Osteoblast (primary cell): ENCODE measurements at places on chromosomes 12 and 14. TPM values are rescaled to one million over a fixed set of nuclear protein-coding genes. Genes with fewer than 3 reads are reported as not detected.

- peak overlapping the region; percentile 43 for H3K27ac ChIP-seq
- H3K27me3 ChIP-seq, result no peaks in the 10 kb centered on the region
- H3K4me1 ChIP-seq, result peaks cover 35% of the 10 kb centered on the region
- peak; percentile 80 for DNase-seq
- H3K4me3 ChIP-seq, result no peak overlapping the region
Observed at GRCh38 chr14:31992011-31992447, 85.1 kb upstream of the ARHGAP5 start.

- peaks cover 9% of the 10 kb centered on the region for H3K27me3 ChIP-seq
- peaks cover 12% of the 10 kb centered on the region for H3K4me1 ChIP-seq
- no peak for DNase-seq
- H3K27ac ChIP-seq, result no peak overlapping the region
- no peak overlapping the region for H3K4me3 ChIP-seq
Observed at GRCh38 chr12:64912516-64913255, 88.2 kb downstream of the TBC1D30 start.

- no peak overlapping the region for H3K4me3 ChIP-seq
- DNase-seq, result no peak
- H3K27me3 ChIP-seq, result no peaks in the 10 kb centered on the region
- peaks cover 30% of the 10 kb centered on the region for H3K4me1 ChIP-seq
Observed at GRCh38 chr12:95607642-95608041, 56.4 kb upstream of the USP44 start.

DNA sequence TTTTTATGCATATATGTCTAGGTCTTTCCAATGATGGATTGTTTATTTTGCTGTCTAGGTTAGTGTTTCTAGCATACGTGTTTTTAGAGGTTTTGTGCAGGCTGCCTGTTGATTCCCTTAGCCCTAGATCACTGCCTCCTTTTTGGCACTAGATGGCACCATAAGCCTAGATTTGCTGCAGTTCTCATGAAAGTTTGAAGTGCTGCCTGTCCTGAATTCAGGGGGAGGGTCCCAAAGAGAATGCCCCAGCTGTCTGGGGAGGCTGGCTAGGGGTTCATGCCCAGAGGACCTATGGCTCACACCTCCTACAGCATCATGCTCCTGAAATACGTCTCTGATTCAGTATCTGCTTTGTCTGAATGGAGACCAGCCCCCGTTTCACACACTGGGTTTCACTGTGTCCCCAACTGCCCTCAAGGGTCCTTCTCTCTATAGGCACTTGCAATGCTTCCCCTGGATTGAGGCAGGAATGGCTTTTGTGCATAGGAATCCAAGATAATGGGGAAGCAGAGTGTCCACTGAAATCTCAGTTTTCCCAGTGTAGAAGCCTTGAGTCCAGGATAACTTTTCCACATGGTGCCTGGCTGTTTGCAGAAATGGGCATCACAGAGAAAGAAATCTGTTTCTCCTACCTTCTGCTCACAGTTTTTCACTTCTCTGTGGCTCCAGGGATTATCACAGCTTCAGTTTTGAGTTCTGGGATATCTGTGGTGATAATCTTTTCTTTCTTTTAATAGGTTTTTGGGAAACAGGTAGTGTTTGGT, 14.2 kb upstream of the TXNRD1 start:
- H3K27ac ChIP-seq, result no peak overlapping the region
- H3K4me3 ChIP-seq, result no peak overlapping the region
- H3K36me3 ChIP-seq, result no peaks in the 10 kb centered on the region
- peak; percentile 86 for DNase-seq
- no peaks in the 10 kb centered on the region for H3K27me3 ChIP-seq

GRCh38 chr12:2251526-2252209, 198.9 kb downstream of the CACNA1C start:
- no peak for DNase-seq
- no peaks in the 10 kb centered on the region for H3K27me3 ChIP-seq
- H3K4me3 ChIP-seq, result no peak overlapping the region
- no peaks in the 10 kb centered on the region for H3K36me3 ChIP-seq

GRCh38 chr12:8890313-8891085, 23.8 kb upstream of the PHC1 start:
- DNase-seq, result peak; percentile 73
- H3K4me3 ChIP-seq, result peak overlapping the region; percentile 77
- H3K36me3 ChIP-seq, result no peaks in the 10 kb centered on the region
- H3K27me3 ChIP-seq, result no peaks in the 10 kb centered on the region
- no peak overlapping the region for H3K27ac ChIP-seq
- H3K4me1 ChIP-seq, result no peaks in the 10 kb centered on the region

Gene INHBC
- total RNA-seq, result not detected in 2 replicates

Gene TSPAN19
- not detected in 2 replicates for total RNA-seq

Gene GPR137C
- total RNA-seq, result 0.36 and 0.59 TPM in 2 replicates

Gene TMEM63C
- 0.72 TPM in 1 of 2 replicates, not detected in the other for total RNA-seq

Gene PMCH
- not detected in 2 replicates for total RNA-seq
